ENCODE measurements at places on chromosomes 6 and 20. TPM values are rescaled to one million over a fixed set of nuclear protein-coding genes. Genes with fewer than 3 reads are reported as not detected.

The WFDC5 gene
- total RNA-seq: not detected

The PLN gene
- 1.5 TPM for total RNA-seq

The PLA2G7 gene
- 47.9 TPM for total RNA-seq

The PABPC1L gene
- total RNA-seq: 32.1 TPM

The ZNF451 gene
- total RNA-seq: 71.1 TPM

DNA sequence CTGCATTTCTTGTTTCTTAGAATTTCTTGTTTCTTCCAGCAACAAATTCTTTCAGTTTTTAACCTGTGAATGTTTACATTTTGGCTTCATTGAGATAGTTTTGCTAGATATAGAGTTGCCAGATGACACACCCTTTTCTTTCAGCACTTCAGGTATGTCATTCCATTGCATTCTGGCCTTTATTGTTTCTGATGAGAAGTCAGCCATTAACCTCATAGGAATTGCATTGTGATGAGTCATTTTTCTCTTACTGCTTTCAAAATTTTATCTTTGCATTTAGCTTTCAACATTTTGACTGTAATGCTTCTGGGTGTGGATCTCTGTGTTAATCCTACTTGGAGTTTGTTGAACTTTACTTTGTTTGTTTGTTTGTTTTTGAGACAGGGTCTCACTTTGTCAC lies 440.3 kb upstream of the HS3ST5 start:
- no peak for DNase-seq

GRCh38 chr6:15627821-15628220 lies 35.0 kb downstream of the DTNBP1 start:
- DNase-seq: no peak

DNA sequence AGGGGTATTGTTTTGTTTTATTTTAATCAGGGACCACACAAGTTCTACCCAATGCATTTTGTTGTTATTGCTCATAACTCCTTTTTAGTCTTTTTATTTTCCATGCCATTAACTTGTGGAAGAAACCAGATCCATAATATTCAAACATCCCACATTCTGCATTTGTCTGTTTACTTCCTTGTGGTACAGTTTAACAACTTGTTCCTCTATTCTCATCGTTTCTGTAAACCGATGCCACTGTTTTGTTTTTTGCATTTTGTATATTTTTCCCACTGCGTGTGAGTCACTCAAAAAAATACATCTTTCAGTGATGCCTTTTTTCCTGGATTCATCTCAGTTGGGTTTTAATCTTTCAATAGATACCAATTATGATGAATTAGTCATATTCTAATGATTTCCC lies 22.3 kb downstream of the SF3B5 start:
- no peak for DNase-seq

DNA sequence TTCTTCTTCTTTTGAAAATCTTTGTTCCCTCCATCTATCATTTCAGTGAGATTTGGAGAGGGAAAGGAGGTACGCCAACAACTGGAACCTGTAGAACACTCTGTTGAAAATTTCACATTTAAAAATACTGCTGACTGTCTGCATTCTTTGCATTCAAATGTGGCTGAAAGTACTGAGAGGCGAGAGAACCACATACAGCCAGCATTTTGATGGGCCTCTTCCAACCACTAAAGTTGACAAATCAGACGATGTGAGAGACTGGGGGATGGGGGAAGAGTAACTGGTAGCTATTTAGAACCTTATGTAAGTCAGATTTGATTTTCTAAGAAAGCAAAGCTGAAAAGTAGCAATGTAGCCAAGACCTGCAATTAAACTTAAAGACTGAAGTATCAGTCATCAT lies 77.5 kb downstream of the FKBP5 start:
- no peak for DNase-seq

- DNase-seq: no peak
Measured at GRCh38 chr6:24448828-24449525, 40.4 kb downstream of the GPLD1 start.

DNA sequence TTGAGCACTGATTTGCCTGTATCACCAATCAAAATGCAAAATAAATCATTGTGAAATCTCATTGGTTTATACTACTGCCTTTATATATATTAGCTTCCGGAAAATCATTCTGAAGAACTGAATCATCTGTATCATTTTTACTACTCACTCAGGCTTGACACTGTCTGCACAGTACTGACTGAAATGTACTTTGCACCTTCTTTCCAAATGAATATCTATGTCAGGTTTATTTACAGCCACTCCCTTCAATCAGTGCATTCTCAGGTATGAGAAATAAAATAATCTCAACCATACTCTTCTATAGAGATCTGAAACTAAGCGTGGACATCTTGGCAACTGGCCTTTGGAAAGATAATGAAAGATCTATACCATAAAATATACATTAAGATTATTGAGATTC lies 2.7 kb downstream of the KHDRBS2 start:
- no peak for DNase-seq

DNA sequence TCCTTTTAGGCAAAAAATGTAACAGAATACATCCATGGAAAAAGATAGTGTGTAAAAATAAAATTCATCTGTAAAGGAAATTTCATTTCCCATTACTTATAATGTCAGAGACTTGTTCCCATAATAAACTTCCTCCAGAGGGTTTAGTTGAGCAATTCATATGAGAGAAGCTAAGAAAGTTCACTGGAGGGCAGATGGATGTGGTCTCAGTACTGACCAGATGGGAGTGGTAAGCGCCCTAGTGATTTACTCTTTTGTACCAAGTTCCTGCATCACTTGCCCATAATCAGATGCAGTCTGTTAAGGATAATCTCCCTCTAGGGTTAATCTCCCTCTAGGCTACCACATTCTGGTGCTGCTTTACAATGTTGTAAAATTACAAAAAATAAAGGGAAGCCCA lies 61.7 kb downstream of the ESF1 start:
- DNase-seq: no peak

DNA sequence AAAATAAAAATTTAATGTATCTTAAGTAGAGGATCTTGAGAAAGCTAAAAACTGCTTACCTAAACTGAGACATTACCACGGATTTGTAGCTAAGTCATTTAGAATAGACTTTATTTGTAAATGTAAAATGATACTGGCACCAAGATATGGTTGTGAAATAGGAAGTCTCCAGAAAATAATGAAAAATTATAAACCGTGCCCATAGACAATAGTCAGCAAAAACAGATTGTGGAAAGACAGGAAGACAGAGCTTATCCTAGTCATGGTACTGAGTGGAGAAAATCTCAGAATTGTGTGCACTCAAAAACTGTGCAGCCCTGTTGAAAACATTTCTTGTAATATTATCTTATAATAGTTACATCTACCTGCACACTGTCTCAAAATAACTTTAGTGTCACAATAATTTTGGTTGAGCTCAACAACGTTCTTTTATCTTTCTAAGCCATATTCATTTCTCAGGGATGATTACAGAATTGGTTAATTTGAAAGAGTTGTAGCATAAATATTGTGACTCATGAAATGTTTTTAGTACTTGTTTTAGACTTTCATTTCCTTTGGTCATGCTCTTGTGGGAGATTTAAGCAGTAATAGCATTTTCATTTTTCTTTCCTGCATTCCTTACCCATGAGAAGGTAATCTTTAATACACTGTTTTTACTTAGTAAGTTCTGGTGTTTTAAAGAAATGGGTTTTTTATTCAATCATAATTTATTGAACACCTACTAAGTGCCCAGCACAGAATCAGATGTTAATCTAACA lies 174.5 kb downstream of the SOX4 start:
- no peak for DNase-seq

Measured in spleen (tissue), 13 donors.